ENCODE measurements at places on chromosomes 6 and 20.

- DNase-seq, result no peak
Measured at GRCh38 chr6:31397901-31398525, 5.4 kb upstream of the MICA start.

- DNase-seq, result no peak
Measured at GRCh38 chr6:144248476-144249301, 36.4 kb upstream of the UTRN start.

GRCh38 chr6:70363741-70364493, 49.4 kb upstream of the FAM135A start:
- no peak for DNase-seq

DNA sequence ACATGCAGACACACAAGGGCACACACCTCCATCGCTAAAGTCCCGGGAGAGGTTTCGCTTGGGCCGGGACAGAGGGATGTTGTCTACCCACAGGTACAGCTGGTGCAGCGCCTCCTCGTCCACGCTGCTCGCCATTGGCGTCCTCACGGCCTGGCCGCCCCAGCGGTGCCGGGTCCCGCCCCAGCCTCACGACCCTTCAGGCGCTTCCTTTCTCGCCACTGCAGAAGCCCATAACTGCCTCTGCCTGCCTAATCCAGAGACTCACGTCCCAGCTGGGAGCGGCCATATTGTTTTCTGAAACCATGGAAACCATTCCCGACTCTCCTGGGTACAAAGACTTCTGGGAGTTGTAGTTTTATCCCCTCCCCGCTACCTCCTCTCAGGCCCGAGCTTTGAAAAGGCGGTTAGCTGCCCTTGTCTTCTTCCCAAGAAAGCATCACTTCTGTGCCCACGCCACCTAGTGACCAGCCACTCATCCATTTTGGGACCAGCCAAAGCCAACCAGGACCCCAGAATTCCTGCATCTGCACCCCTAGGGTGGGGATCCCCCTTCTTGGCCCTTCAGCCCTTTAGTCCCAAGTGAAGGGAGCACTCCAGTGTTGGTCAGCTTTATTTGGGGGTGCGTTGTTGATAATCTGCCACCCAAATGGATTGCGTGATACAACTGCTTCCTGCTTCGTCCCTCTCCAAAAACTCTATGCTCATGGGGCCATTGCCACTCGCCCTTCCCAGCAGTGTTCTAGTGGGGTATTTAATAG, at the start of gene SPEF1:
Gene SPEF1 (minus strand): TSS at position 296 of the 758 bp plus-strand sequence. CDS start 161 bp downstream, at position 135.
- DNase-seq, result peak; percentile 97

DNA sequence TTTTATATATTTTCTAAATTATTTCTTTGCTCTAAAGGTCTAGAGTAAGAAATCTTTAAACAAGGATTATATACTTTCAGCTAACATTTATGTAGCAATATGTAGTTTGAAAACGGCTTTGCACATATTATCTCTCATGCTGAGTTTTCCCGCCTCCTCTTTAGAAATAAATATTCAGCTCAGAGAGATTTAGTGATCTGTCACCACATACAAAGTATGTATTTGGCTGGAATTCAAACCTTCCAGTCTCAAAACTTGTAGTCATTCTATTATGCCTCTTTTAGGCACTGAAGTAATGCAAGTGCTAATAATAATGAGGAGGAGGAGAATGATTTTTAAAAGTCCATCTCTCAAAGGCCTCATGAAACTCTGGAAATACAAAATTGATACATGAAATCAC, 525.0 kb downstream of the GRIK2 start:
- no peak for DNase-seq

DNA sequence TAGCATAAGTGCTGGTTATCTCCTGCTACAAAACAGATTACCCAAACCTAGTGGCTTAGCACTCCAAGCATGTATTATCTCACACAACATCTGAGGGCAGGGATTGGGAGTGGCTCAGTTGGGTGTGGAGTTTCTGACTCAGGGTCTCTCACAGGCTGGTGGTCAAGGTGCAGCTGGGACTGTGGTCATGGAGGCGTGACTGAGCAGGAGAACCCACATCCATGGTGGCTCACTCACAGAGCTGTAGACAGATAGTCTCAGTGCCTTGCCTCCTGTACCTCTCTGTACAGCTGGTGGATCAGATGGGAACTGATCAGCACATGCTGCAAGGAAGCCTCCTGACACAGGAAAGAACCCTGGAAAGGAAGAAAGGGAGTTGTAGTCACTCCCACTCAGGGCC, 83.1 kb upstream of the CST7 start:
- no peak for DNase-seq

DNA sequence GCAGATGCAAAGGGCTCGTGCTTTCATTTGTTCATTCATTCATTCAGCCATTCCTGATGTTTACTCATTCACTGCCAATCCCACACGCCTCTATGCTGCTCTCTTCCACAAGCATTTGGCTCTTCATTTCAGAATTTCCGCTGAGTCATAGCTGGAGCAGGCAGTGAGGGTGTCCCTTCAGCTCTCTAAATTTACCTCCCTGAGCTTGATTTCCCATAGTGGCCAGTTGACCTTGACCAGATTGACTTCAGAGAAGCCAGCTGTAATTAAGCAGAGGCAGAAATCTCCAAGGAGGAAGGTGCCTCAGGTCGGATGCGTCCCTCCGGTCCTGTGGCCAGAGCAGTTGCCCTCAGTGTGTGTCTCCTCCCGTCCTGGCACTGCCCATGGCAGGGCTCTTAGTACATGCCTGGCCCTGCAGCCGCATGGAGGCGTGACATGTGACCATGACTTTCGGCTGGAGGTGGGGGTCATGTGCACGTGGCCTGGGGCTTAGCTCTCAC, 267.2 kb upstream of the ECI2 start:
- DNase-seq, result no peak

DNA sequence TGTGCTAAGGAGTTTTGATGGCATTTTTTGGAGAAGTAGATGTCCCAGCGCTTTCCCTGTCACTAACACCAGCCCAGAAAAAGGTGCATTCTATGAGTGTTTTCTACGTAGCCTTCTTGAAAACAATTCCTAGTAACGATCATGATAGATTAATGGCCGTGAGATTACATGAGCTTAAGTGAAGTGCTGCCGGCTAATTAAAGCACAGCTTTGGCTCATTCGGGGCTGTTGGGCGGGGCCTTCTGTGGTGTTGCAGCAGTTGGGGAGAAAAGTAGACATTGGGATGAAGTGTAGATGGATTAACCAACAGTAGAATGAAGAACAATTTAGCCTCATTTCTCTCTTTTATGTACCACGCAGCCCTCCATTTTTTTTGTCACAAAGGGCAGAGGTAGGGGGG, 20.8 kb upstream of the TRAF3IP2 start:
- no peak for DNase-seq

- DNase-seq, result no peak
Measured at GRCh38 chr6:47792216-47792733, 10.4 kb downstream of the OPN5 start.

DNA sequence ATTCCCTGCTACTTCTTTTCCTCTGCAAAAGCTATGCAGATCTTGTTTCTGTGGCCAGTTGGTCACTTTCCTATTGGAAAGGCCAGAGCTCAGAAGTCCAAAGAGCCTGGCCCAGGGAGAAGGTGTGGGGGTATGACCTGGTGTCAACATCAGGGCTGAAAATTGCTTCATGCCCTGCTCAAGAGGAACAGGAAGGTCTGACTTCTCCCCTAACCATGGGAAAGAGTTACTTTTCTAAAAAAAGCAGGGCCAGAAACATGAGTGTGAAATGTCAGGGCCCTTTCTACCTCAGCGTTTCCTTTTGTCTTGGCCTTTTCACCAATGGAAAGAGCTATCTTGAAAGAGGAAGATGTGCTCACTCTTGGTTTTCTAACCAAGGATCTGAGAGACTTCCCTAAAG, 117.4 kb downstream of the MAFB start:
- no peak for DNase-seq

GRCh38 chr6:152721956-152722355, 24.3 kb downstream of the MYCT1 start:
- DNase-seq, result no peak

DNA sequence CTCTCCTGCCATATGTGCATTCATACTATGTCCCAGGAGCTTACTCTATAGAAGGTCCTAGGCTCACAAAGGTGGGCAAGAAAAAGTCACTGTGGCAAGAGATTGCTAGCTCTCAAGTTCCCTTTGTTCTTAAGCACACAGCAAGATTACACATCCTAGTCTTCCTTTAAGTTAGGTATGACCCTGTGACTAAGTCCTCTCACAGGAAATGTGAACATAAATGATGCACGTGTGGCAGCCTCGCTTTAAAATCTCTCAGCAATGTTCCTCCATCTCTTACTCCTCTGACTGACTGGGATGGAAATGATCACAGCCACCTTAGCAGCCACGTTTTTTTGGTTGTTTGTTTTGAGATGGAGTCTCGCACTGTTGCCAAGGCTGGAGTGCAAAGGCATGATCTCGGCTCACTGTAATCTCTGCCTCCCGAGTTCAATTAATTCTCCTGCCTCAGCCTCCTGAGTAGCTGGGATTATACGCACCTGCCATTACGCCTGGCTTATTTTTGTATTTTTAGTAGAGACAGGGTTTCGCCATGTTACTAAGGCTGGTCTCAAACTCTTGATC, 35.7 kb upstream of the HAO1 start:
- no peak for DNase-seq

GRCh38 chr6:145315982-145316600, 419.2 kb downstream of the EPM2A start:
- no peak for DNase-seq

- DNase-seq, result no peak
Measured at GRCh38 chr6:151289399-151290007, 49.7 kb downstream of the AKAP12 start.
